ENCODE measurements at places on chromosomes 1 and 21. TPM values are rescaled to one million over a fixed set of nuclear protein-coding genes. Genes with fewer than 3 reads are reported as not detected.

Gene FTCD
- polyA plus RNA-seq, result 1.1 TPM

Gene PEAR1
- 29.2 TPM for polyA plus RNA-seq

Gene KCNA3
- 0.18 TPM for polyA plus RNA-seq

Gene TINAGL1
- polyA plus RNA-seq, result 29.9 TPM

Gene CFHR4
- not detected for polyA plus RNA-seq

Gene RGS16
- polyA plus RNA-seq, result 8.7 TPM

Gene NCDN
- 19.9 TPM for polyA plus RNA-seq

Gene OR2L3
- polyA plus RNA-seq, result not detected

- DNase-seq, result no peak
These were observed 37.6 kb upstream of the GORAB start for GRCh38 chr1:170494369-170494768.

- DNase-seq, result no peak
These were observed 27.5 kb upstream of the TCEA3 start for GRCh38 chr1:23452011-23452411.

GRCh38 chr1:185719021-185719420 lies 15.2 kb upstream of the HMCN1 start:
- no peak for DNase-seq

- no peak for DNase-seq
These were observed 17.5 kb downstream of the COL6A1 start for GRCh38 chr21:45998871-45999580.

GRCh38 chr1:7220007-7220406 lies 434.8 kb downstream of the CAMTA1 start:
- DNase-seq, result no peak

DNA sequence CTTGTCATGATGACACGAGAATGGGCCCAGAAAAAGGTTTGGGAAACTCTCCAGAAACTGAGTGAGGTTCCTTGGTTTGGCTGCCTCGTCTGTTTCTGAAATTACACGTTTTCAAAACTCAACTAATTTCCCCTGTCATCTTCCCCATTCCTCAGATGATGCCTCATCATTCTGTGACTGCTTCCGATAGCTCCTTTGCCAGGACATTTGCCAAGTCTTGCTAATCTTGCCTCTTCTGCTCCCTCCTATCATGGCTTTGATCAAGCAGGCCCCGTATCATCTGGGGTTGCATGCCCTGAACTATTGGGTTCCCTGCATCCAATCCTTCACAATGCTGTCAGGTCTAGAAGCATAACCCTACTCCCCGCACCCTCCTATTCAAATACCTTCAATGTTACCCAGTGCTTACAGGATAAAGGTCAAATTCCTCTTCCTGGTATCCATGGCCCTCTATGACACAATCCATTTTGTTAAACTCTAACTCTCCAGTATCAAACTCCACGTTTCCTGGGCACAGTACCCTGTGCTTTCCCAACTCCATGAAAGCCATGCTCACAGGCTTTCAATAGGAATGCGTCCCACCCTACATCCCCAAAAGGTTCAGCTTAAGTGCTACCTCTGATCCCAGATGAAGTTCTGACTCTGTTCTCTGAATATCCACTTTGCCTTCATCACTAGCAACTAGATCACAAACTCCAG lies 22.2 kb upstream of the TMEM200B start:
- DNase-seq, result no peak
